ENCODE measurements at places on chromosomes 11 and 22.

- DNase-seq = no peak
Observed at GRCh38 chr11:134086376-134086775, 17.5 kb downstream of the JAM3 start.

GRCh38 chr11:79396674-79397073, 44.2 kb downstream of the TENM4 start:
- DNase-seq = no peak

- DNase-seq = no peak
Observed at GRCh38 chr22:37243402-37244113, 511 bp downstream of the RAC2 start.

DNA sequence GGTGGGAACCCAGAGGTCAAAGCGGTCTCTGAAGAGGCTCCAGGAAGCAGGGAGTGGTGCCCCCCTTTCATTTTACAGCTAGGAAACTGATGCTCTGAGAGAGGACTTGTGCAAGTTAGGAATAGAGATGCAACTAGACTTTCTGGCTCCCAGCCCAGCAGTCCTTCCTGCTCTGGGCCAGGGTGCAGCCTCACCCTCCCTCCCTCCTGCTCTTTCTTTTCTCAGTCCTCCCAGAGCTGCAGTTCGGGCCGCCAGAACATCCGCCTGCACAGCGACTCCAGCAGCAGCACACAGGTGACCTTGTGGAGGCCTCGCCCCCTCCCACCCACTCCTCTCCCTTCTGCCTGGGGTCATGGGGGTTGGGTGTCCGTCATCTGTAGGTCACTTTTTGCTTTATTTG, 51.5 kb downstream of the LHFPL7 start:
- DNase-seq = no peak

- no peak for DNase-seq
Observed at GRCh38 chr22:40289991-40290459, 56.3 kb upstream of the ADSL start.

- no peak for DNase-seq
Observed at GRCh38 chr11:49995565-49995964, 13.2 kb upstream of the OR4C12 start.

GRCh38 chr11:60420015-60420414, 9.4 kb upstream of the MS4A5 start:
- no peak for DNase-seq

GRCh38 chr22:48042621-48043395, 1280.4 kb downstream of the TBC1D22A start:
- no peak for DNase-seq

- DNase-seq = no peak
Observed at GRCh38 chr22:35547987-35548721, 7.5 kb downstream of the RASD2 start.

DNA sequence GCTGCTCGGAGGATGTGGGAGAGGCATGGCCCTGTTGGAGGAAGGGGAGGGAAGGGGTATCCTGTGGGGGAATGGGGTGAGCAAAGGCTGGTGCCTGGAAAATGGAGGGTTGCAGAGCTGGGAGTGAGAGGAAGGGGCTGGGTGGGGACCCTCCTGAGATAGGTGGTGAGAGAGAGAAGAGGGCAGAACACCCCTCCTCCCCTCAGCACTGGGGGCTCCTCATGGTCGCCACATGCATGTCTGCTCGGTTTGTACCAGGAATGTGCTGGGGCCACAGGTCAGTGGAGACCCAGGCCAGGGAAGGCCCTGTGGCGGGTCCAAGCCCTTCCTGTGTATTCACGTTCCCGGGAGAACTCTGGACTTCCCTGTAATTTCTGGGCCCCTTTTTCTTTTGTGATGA, 27.8 kb upstream of the ACR start:
- no peak for DNase-seq

- no peak for DNase-seq
Observed at GRCh38 chr11:396948-397548, 3.0 kb downstream of the PKP3 start.

DNA sequence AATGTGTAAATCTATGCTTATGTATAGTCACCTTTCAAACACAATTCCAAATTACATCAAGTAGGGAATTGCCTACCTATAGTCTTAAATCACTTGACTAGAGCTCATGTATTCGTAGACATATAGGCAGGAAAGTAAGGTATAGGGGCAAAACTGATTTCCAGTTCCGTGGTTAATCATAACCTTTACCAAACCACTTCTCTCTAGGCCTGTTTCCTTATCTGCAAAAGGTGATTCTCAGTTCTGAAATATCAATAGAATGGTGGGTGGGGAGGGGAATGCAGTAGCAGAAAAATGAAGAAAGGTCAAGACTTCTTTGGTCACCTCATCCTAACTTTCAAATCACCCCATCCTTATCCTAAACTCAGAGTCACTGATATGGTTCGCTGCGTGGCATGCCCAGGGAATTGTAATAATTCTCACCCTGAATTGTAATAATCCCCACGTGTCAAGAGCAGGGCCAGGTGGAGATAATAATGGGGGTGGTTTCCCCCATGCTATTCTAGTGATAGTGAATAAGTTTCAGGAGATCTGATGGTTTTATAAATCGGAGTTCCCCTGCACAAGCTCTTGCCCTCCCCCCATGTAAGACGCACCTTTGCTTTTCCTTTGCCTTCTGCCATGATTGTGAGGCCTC, 1.9 kb upstream of the ANO5 start:
- no peak for DNase-seq

DNA sequence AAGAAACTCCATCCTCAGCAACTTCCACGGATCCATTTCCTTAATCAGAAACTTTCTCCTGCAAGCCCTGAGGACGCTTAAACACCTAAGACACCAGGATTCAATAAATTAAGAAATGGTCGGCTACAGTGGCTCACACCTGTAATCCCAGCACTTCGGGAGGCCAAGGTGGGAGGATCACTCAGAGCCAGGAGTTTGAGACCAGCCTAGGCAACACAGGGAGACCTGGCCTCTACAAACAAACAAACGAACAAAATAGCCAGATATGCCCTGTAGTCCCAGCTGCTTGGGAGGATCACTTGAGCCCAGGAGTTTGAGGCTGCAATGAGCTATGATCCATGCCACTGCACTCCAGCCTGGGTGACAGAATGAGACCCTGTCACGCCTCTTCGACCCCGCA, 46.7 kb downstream of the RPUSD4 start:
- no peak for DNase-seq

GRCh38 chr11:30312243-30312642, 10.7 kb upstream of the ARL14EP start:
- DNase-seq = no peak

DNA sequence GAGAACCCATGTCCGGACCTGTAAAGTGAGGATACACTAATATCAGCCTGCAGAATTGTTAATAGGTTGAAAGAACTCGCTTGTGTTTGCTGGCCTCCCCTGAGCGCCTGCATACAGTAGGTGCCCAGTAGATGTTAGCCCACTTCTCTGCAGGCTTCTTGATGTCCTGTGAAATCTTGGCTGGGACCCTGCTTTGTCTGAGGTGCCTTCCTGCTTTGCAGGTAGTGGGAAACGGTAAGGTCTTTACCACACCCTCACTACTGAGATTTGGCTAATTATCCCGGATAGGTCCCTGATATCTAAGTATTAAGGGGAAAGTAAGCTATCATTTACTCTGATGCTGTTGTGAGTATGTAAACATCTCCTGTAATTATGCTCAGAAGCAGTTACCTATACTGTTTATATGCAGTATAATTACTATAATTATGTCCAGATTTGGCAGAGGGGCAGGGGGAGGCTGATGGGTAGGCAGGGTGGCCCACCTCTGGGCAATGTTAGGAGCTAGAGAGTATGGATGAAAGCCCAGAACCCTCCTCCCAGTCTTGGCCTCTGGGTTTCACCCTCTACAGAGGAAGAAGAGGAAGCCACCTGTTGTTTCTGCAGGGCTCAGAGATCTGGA, 1.2 kb upstream of the ARRB1 start:
- no peak for DNase-seq

DNA sequence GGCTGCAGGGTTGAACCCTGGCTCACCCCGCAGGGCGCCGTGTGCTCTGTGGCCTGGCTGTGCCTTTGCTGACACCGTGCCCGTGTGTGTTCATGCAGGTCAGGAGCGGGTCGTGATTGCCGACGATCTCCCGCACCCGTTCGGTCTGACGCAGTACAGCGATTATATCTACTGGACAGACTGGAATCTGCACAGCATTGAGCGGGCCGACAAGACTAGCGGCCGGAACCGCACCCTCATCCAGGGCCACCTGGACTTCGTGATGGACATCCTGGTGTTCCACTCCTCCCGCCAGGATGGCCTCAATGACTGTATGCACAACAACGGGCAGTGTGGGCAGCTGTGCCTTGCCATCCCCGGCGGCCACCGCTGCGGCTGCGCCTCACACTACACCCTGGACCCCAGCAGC, 47.0 kb upstream of the PPP6R3 start:
- DNase-seq = no peak

DNA sequence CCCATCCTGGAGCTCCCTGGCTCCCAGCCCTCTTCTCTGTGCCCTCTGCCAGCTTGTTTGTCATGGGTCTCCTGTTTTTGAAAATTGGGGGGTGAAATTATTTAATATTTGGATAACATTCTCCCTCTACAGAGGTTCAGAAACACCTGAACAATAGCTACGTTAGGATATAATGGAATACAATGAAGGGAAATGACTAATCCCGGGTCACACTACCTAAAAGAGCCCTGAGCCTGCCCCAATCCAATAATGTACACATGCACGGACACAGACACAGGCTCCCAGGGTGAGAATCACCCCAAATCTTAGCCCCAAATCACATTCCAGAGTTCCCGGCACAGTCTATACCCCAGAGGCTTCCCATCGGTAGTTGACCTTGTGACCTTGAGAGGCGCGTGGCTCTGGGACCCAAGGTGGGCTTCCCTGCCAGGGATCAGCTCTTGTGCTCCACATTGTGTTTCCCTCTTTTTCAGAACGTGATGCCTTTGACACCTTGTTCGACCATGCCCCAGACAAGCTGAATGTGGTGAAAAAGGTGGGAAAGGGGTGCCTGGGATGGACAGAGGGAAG, 135.5 kb downstream of the PARVA start:
- DNase-seq = no peak

DNA sequence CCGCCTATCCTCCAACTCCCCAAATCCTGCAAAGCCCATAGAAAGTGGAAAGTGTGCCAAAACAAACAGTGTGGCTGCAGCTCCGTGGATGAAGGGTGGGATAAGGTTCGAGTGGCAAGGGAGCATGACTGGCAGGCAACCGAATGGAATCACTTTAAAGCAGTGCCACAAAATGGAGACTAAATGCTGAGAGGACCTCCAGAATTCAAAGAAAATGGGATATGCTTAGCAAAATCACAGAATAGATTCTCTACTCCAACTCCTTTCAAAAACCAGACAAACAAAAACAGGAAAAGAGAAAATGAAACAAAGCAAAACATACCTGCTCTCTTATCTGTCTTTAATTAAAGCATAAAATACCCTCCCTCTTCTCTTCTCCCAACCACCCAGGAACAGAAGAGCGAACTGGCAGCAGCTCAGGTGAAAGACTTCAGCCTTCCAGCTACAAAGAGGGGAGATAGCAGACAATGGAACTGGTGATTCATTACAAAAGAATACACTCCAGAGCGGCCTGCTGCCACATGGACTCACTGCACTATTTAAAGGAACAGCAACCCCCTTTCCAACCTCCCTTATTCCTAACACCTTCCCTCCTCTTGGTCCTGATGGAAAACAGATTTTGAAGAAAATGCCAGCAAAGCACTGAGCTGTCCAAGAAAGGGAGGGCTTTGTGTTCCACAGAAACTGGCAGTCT, 118.5 kb downstream of the APOL5 start:
- DNase-seq = no peak
